Activated naive CD4-positive, alpha-beta T cell treated with anti-CD3 and anti-CD28 coated beads, Interleukin-2, amount 50 U/mL, for 16 hours (primary cell): ENCODE measurements at places on chromosomes 2 and 18.

GRCh38 chr2:142907653-142908052 lies 30.2 kb downstream of the KYNU start:
- DNase-seq = no peak

DNA sequence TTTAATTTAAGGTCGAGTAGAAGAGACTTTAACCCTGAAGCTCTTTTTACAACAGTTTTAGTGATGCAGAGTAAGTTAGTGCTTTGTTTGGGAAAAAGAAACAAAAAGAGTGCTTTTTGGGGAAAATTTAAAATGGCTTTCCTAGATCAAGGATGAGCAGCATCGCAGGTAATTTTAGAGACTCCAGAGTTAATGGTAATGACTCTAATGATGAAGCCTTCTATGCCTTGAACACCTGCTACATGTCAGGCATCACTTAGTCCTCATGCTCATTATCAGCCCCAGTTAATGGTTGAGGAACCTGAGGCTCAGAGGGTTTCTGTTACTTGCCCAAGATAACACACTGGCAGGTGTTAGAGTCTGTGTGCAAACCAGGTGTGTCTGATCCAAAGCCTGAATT lies 167.8 kb downstream of the ACOXL start:
- DNase-seq = no peak

DNA sequence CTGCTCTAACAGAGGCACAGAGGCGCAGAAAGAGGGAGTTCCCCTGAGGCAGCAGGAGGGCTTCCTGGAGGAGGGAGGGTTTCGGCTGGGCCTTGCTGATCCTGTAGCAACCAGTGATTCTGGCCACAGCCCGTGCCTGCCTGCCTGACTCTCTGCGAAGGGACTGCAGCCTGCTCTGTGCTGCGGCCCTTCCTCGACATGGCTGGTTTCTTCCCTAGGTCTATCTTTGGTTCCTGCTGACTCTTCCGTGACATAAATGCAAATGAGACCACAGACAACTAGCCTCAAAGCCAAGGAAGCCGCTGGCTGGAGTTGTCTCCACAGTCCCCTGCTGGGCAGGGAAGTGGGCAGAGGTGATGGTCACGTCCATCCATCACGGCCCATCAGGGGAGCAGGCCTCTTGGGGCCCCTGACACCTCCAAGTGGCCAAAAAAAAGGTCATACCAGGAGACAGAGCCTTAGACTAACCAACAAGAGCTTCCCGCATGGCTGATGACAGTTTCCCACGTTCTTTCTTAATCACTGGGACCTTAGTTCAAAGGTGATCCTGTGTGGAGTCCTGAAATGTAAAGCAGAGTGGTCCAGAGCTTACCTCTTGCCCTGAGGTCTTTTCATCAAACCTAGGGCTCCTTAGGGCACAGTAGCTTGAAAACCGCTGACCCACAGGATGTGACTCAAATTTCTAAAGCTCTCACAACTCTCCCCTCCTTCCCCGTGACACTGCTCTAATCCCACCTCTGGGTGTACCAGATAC lies 55.3 kb downstream of the HS1BP3 start:
- DNase-seq = no peak

DNA sequence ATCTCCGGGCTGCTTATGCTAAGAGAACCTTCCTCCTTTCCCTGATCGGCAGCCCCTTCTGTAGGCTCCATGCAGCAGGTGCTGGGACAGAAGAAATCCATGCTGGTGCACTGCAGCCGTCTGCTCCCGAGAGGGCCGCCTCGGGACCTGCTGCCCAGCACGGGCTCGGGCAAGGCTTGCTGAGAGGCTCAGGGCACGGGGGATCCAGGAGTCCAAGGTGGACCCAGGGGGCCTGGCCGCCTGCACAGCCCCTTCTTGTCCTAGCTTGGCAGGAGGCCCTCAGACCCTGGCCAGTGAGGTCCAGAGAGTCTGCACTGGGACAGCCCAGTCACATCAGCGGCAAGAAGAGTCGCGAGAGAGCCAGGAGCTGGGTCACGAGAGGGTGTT lies 13.3 kb upstream of the DUSP2 start:
- DNase-seq = no peak

DNA sequence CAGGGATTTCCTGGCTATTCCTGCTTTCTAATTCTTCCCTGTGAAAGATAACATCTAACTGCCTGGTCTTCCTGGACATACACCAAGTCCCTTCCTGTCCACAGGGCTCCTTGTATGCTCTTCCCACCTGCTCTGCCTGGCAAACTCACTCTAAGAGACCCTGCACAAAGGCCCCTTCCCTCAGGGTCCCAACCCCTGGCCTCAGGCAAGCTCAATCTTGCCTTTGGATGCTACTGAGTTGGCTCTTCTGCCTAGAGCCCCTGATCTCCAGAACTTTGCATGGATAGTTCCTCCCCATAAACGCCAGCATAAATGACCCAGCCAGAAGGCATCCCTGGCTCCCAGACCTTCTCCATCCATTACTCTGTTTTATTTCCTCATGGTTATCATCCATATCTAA lies 98.3 kb upstream of the OTOS start:
- DNase-seq = no peak

- DNase-seq = no peak
Measured at GRCh38 chr18:36758623-36759022, 70.2 kb downstream of the TPGS2 start.

DNA sequence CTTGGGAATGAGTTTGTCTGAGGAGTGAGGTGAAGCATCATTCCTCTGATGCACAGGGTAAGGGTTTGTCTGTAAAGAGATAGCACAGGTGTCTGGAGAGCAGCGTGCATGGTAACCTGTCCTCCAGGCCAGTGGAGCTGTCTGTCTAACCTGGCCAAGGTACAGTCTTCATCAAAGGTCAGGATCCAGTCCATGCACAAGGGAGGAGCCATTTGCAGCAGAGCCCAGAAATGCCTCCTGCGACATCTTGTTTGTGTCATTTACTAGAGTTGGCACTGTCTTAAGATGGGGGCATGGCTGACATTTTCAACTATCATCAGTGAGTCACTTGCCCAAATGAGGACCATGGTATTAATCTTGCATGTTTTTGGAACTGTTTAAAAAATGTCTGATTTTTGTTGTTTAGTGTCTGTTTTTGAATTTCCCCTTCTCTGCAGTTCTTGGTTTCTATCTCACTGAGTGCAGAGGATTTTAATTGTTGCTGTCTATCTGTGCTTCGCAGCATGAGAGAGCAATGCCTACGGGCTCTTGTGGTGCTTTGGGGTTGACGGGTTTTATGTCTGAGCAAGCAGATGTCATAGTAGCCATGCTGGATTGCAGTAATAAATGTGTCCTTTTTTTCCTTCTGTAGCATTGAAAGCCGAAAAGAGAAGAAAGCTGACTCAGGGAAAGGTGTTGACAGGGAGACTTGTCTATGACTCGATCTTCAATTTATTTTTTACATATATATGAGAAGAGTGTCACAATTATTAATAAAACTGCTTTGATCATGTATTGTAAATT lies 91.3 kb downstream of the DPP4 start:
- no peak for DNase-seq

DNA sequence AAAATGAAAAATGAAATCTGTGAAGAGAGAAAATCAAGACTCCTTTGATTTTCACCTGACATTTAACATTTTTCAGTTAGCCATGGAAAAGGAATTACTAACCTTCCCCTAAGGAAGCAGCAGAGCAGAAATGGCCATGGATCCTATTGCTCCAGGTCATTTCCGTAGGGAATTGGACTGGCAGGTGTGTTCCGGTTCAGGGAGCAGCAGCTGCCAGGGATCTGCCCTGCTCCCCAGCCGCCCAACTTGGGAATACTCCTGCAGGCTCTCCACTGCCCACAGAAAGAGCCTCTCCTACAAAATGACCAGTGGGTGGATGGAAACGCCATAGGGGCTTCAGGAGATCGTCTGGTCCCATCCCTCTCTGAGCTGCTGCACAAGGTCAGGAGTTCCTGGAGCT lies 86.0 kb upstream of the MAPK4 start:
- DNase-seq = no peak

DNA sequence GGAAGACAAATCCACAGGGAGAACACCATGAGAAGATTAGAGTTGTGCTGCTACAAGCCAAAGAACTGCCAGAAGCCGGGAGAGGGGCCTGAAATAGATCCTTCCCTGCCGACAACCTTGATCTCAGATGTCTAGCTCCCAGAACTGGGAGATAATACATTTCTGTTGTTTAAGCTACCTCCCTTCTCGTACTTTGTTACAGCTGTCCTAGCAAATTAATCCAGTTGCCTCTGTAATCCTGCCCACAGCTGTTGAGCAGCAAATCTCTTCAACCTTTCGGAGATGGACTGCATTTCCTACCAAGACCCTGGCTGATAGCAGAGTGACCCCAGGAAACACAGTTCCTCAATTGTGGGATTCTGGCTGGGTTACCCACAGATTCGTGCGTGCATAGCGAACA lies 2.6 kb upstream of the TBC1D8 start:
- no peak for DNase-seq

- no peak for DNase-seq
Measured at GRCh38 chr2:53715568-53715967, 52.0 kb upstream of the CHAC2 start.

DNA sequence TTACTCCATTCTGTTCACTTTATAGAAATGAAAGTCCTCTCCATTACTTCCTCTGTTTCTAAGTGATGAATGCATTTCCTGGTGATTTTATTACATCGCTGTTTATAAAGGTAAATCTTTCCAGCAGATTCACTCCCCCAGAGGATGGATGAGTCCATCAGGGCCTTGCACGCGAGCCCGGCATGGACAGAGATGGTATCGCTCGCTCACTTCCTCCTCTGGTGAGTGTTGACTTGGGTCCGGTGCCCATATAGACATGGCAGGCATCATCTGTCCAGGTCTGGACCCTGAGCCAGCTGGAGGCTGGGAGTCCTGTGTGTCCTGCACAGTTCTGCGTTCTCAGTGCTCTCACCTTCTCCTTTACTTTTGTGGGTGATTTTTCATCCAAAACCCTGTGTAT lies 733.6 kb upstream of the SALL3 start:
- no peak for DNase-seq

DNA sequence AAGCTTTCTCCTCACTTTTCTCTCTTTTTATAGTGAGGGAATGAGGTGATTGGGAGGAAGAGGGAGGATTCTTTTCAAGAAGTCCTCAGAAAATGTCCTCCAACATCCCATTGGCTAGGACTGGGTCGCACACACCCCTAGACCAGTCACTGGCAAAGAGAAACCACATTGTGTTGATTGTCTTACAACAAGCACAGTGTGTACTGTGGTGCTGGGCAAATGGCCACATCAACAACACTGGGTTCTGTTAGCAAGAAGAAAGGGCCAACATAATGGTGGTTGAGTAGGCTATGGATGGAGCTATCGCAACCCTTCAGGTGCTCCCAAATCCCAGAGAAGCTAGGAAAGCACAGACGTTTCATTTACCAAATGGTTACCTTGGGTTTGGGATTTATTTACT lies 18.7 kb upstream of the PTPN4 start:
- no peak for DNase-seq

DNA sequence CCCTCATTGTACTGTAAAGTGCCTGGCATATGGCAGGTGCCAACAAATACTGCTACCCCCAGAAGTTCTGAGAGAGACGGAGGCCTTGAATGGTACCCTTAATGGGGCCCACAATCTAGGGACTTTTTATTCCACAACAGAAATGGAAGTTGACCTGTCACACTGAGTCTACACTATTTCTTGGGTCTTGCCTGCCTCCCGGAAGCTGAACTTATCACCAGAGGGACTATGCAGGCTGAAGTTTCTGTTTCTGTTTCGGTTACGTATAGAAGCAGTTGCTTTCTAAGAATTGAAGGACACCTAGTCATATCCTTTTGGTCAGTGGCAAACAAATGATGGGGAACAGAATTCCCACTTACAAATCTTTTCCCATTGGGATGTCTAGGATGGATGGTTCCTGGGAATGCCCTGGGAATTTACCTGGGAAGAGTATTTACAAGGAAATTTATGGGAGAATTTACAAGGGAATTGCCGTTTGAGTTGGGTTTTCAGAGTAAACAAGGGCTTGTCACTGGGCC lies 74.2 kb downstream of the HS1BP3 start:
- DNase-seq = no peak

GRCh38 chr2:144745424-144745823 lies 225.5 kb upstream of the ZEB2 start:
- DNase-seq = no peak

DNA sequence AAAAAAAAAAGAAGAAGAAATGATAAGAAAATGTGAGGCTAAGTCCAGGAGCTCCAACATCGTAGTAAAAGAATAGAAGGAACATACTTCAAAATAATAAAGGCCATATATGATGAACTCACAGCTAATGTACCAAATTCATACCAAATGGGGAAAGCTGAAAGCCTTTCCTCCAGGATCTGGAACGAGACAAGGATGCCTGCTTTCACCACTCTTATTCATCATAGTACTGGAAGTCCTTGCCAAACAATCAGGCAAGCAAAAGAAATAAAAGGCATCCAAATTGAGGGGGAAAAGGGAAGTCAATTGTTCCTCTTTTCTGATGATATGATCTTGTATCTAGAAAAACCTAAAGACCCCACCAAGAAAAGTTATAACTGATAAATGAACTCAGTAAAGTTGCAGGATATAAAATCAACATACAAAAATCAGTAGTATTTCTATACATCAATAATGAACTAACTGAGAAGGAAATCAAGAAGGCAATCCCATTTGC lies 170.6 kb downstream of the METTL4 start:
- DNase-seq = no peak

GRCh38 chr2:240237609-240238174 lies 97.2 kb upstream of the OTOS start:
- DNase-seq = no peak

GRCh38 chr2:225932811-225933413 lies 533.4 kb downstream of the NYAP2 start:
- DNase-seq = no peak

DNA sequence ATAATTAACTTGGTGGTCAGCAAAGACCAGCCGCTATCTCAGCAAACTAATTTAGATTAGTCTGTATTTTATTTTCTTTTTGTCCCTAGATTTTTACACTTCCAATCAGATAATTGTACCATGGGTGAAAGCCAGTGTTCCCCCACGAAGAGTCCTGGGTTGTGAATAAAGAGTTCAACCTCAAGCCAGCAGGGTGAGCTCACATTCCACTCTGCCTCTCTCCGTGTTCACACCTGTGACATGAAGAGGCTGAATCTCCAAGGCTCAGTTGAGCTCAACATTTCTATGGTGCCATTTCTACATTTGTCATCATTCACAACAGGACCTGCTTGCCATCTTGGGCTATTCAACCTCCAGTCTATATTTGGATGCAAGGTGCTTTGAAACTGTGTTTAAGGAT lies 771.5 kb downstream of the GALR1 start:
- no peak for DNase-seq

- no peak for DNase-seq
Measured at GRCh38 chr18:46320297-46320696, 216.1 kb downstream of the HAUS1 start.

GRCh38 chr2:60552078-60552850 lies 1.2 kb downstream of the BCL11A start:
- no peak for DNase-seq
